SW 1271 (cell line): ENCODE measurements at places on chromosomes 2 and 18.

- DNase-seq = no peak
These were observed 2022.0 kb upstream of the CELF4 start for GRCh38 chr18:39587586-39587985.

- DNase-seq = no peak
These were observed 12.4 kb downstream of the SLC8A1 start for GRCh38 chr2:40439473-40439872.

- DNase-seq = no peak
These were observed 14.7 kb upstream of the IKZF2 start for GRCh38 chr2:213166109-213166508.

- DNase-seq = no peak
These were observed 1257.7 kb upstream of the CDH2 start for GRCh38 chr18:29434650-29435049.

- no peak for DNase-seq
These were observed 1616.8 kb upstream of the PIK3C3 start for GRCh38 chr18:40338284-40338683.

DNA sequence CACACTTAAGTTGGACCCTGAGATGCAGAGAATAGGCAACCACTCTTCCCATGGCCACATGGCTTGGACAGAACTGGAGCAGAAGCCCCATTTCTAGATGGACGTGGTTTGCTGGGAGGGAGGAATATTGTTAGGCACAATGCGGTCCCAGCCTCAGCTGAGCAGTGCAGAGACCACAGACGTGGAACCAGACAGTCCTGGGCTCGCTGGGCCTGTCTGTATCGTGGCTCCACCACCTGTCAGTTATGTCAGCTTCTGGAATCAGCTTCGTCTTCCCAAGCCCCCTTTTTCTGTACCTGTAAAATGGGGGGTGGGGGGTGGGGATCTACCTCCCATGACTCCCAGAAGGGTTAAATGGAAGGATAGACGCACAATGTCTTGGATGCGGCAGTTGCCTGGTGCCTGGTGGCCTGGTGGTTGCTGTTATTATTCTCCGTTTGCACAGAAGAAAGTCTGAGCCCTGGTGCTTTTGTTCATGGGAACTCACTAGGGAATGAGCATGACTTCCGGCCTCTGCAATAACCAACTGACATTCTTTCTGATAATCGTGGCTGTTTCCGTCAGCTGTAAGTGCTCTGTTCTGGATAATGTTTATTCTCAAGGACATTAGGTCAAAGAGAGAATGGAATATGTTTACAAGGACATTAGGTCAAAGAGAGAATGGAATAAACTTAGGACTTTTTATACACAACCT is 31.4 kb downstream of the COLEC11 start:
- DNase-seq = no peak

- no peak for DNase-seq
These were observed 447.2 kb upstream of the SPHKAP start for GRCh38 chr2:228628682-228629081.

GRCh38 chr2:233101141-233101540 is 41.0 kb downstream of the INPP5D start:
- no peak for DNase-seq
